Tibial nerve (tissue), 4 donors: ENCODE measurements at places on chromosomes 11 and 22. TPM values are rescaled to one million over a fixed set of nuclear protein-coding genes. Genes with fewer than 3 reads are reported as not detected.

DNA sequence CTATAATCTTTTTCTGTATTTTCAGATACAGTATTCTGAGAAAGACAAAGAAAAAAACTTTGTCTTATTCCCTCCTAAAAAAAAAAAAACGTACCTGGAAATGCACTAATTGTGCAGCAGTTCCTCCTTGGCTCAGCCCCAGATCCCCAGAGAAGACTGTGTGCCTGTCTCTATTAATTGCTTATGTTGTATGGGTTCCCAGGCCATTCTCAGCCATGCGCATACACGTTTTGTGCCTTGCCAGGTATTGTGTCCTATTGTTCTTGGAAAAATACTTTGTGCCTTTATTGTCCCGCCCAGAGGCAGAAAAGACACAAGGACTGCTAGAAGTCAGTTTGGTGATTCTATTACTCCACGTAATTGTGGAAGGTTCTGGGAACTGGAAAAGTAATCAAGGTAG is 91.2 kb downstream of the PIWIL4 start:
- H3K4me3 ChIP-seq = no peak overlapping the region
- no peak for DNase-seq
- no peaks in the 10 kb centered on the region for H3K4me1 ChIP-seq
- no peaks in the 10 kb centered on the region for H3K27me3 ChIP-seq
- no peaks in the 10 kb centered on the region for H3K36me3 ChIP-seq

DNA sequence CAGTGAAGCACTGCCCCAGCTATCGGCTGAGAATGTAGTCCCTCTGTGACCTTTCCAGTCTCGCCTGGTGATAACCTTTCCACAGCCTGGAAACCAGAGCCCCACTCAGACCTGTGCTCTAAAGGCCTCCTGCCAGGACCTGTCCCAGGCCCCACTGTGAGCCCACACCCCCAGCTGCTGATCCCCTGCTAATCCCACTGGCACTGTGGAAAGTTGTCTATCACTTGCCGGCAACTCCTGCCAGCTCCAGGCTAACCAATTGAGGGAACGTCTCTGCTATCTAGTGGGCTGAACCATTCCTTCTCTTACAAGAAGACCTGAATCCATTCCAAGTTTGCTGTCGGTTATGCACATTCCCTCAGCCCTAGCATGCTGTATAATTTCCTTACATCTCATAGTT is 328.2 kb downstream of the FAM181B start:
- no peak overlapping the region for H3K4me3 ChIP-seq
- no peaks in the 10 kb centered on the region for H3K36me3 ChIP-seq
- no peaks in the 10 kb centered on the region for H3K4me1 ChIP-seq
- no peak overlapping the region for H3K27ac ChIP-seq

- peaks cover 9% of the 10 kb centered on the region for H3K4me1 ChIP-seq
- H3K27ac ChIP-seq = no peak overlapping the region
- no peak for DNase-seq
- H3K27me3 ChIP-seq = no peaks in the 10 kb centered on the region
- no peak overlapping the region for H3K4me3 ChIP-seq
These were observed 77.6 kb downstream of the LUZP2 start for GRCh38 chr11:24574461-24574860.

SESN3 gene
- 106 TPM for total RNA-seq

- H3K27ac ChIP-seq = no peak overlapping the region
- H3K36me3 ChIP-seq = no peaks in the 10 kb centered on the region
- DNase-seq = no peak
- H3K27me3 ChIP-seq = no peaks in the 10 kb centered on the region
These were observed 50.2 kb downstream of the C22orf31 start for GRCh38 chr22:29011240-29012100.

ABTB2 gene
- 8.2 TPM for total RNA-seq

GP1BB gene
- 5.9 TPM for total RNA-seq

GRCh38 chr11:99682171-99682570 is 661.4 kb downstream of the CNTN5 start:
- H3K27me3 ChIP-seq = no peaks in the 10 kb centered on the region
- H3K36me3 ChIP-seq = no peaks in the 10 kb centered on the region
- H3K4me3 ChIP-seq = no peak overlapping the region
- H3K27ac ChIP-seq = no peak overlapping the region
- no peaks in the 10 kb centered on the region for H3K4me1 ChIP-seq

RAPSN gene
- 2.2 TPM for total RNA-seq

GRCh38 chr22:28075358-28075981 is 156.4 kb upstream of the PITPNB start:
- no peak overlapping the region for H3K4me3 ChIP-seq
- DNase-seq = peak; percentile 65

GRCh38 chr11:95256321-95256779 is 25.3 kb upstream of the SESN3 start:
- H3K27ac ChIP-seq = peak overlapping the region; percentile 45
- no peak overlapping the region for H3K4me3 ChIP-seq
- no peak for DNase-seq

- H3K27me3 ChIP-seq = no peaks in the 10 kb centered on the region
- no peak for DNase-seq
- no peak overlapping the region for H3K4me3 ChIP-seq
- no peaks in the 10 kb centered on the region for H3K4me1 ChIP-seq
- no peaks in the 10 kb centered on the region for H3K36me3 ChIP-seq
These were observed 69.9 kb downstream of the PTPRJ start for GRCh38 chr11:48050304-48050703.

GRCh38 chr11:128343135-128343514 is 244.2 kb downstream of the ETS1 start:
- no peak for DNase-seq
- no peaks in the 10 kb centered on the region for H3K27me3 ChIP-seq
- peaks cover 14% of the 10 kb centered on the region for H3K4me1 ChIP-seq
- H3K4me3 ChIP-seq = no peak overlapping the region

- no peaks in the 10 kb centered on the region for H3K36me3 ChIP-seq
- H3K4me3 ChIP-seq = no peak overlapping the region
- H3K27me3 ChIP-seq = no peaks in the 10 kb centered on the region
- H3K27ac ChIP-seq = no peak overlapping the region
- no peaks in the 10 kb centered on the region for H3K4me1 ChIP-seq
- DNase-seq = no peak
These were observed 33.1 kb downstream of the CEP295 start for GRCh38 chr11:93694557-93694956.

DNA sequence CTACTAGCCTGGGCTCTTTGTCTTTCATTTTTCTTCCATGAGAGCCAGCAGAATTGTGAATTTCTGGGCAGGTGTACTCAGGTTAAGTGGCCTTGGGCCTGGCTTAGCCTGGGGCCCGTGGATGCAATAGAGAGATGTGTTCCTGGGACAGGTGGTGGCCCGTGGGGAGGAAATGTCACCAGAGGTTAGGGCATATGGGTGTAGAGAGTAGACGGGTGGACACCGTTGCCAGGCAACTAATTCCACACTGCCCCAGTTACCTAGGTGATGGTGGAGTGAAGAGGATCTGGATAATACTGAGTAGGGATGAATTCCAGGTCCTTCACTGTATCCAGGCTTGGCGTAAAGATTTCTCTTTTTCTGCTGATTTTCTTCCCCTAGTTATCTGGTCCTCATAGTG is 175.0 kb downstream of the INSC start:
- no peaks in the 10 kb centered on the region for H3K36me3 ChIP-seq
- no peaks in the 10 kb centered on the region for H3K4me1 ChIP-seq
- H3K4me3 ChIP-seq = no peak overlapping the region
- H3K27me3 ChIP-seq = no peaks in the 10 kb centered on the region

DNA sequence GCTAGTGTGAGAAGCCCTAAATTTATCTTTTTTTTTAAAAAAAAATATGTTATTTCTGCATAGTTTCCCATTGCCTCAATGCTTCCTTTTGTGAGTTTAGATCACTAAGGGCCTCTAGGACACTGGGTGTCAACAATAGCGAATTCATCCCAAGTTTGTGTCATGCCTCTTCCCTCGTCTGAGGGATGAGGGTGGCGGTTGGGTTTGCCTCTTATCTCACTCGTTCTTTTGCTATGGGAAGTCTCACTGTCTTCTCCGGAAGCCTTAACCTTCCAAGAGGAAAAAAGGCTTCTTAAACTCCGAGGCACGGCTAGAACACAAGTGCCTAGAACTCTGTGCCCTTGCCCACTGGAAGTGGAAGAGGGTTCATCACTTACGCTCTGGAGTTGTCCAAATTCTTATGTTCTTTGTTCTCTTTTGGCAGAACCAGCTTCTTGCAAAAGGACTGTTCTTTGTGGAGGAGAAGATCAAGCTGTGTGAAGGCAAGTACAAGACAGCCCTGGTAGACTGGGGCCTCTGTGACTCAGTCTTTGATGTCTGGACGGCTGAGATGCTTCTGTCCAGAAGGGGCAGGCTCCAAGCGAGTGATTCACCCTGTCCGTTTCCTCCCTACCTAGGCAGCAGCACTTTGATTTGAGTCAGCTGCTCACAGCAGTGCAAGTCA is 78.5 kb downstream of the TRAF6 start:
- H3K27ac ChIP-seq = no peak overlapping the region
- DNase-seq = no peak
- no peaks in the 10 kb centered on the region for H3K27me3 ChIP-seq
- no peak overlapping the region for H3K4me3 ChIP-seq
- no peaks in the 10 kb centered on the region for H3K36me3 ChIP-seq

DNA sequence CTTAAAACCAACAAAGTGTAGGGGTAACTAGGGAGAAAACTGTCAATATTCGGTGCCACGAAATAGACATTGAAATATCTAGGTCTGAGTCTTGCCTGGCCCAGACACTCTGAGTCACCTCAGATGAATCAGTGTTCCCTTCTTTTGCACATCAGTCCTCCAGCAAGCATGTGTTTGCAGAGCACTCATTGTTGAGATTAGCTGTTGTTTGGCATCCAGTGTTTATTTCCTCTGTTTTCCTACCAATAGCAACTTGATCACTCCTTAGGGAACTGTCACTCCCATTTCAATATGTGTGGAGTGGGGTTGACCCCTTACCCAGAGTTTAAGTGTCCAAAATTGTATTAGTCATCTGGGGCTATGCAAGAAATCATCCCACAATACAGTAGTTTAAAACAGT is 4.7 kb upstream of the ASCC2 start:
- H3K27ac ChIP-seq = peak overlapping the region; percentile 9
- no peaks in the 10 kb centered on the region for H3K4me1 ChIP-seq
- no peak overlapping the region for H3K4me3 ChIP-seq
- no peaks in the 10 kb centered on the region for H3K27me3 ChIP-seq

GRCh38 chr11:3841426-3842350 is 929 bp upstream of the RHOG start:
- peak overlapping the region; percentile 88 for H3K27ac ChIP-seq
- DNase-seq = peak; percentile 67
- H3K4me1 ChIP-seq = peaks cover 18% of the 10 kb centered on the region
- peak overlapping the region; percentile 95 for H3K4me3 ChIP-seq

GRCh38 chr11:468493-468892 is 18.4 kb downstream of the PTDSS2 start:
- peaks cover 20% of the 10 kb centered on the region for H3K4me1 ChIP-seq
- no peaks in the 10 kb centered on the region for H3K36me3 ChIP-seq
- H3K4me3 ChIP-seq = no peak overlapping the region
- H3K27me3 ChIP-seq = no peaks in the 10 kb centered on the region
- H3K27ac ChIP-seq = peak overlapping the region; percentile 89

DNA sequence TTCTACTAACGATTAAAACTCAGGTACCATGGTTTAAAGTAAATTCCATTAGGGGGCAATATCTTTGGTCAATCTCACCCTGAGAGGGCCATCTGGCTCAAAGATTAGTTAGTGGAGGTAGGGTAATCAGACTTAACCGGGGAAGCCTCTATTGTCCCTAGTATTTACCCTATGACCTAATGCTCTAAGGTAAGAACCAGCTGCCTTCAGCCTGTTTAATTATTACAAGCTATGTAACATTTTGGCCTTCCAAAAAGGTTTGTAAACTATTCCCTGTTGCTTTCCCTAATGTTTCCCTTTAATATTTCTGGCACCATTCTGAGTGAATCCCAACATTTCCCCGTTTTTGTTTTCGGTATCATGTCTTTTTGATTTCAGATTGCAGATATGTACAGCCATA is 15.1 kb upstream of the GLYATL1 start:
- no peak for DNase-seq
- H3K4me3 ChIP-seq = no peak overlapping the region
- no peaks in the 10 kb centered on the region for H3K27me3 ChIP-seq
- H3K27ac ChIP-seq = no peak overlapping the region

APOA5 gene
- not detected for total RNA-seq

GRCh38 chr11:96267496-96268032 is 75.4 kb downstream of the MAML2 start:
- H3K4me3 ChIP-seq = no peak overlapping the region
- H3K27ac ChIP-seq = no peak overlapping the region
- H3K27me3 ChIP-seq = no peaks in the 10 kb centered on the region
- H3K36me3 ChIP-seq = peaks cover 9% of the 10 kb centered on the region
- H3K4me1 ChIP-seq = peaks cover 23% of the 10 kb centered on the region

DNA sequence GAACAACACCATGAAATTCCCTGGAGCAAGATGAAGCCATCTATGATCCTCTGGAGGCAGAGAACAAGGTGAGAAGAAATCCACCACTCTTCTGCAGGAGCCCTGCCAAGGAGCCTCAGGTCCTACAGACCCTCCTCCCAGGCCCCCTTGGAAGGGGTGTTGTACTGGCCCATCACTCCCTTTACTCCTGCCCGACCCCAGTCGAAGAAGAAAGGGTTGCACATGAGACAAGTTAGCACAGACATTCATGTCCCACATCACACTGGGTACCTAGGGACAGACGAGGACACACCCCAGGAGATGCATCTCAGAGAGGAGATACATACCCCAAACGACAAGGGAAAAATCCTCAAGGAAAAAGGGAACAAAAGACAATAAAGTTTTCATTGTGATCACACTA is 82.8 kb upstream of the NARS2 start:
- peaks cover 7% of the 10 kb centered on the region for H3K36me3 ChIP-seq
- no peak for DNase-seq
- H3K27ac ChIP-seq = no peak overlapping the region
- no peaks in the 10 kb centered on the region for H3K4me1 ChIP-seq
- no peaks in the 10 kb centered on the region for H3K27me3 ChIP-seq

GRCh38 chr11:65646958-65647701 is 9.2 kb downstream of the SIPA1 start:
- H3K4me3 ChIP-seq = no peak overlapping the region
- no peak for DNase-seq
- H3K27ac ChIP-seq = peak overlapping the region; percentile 63
- peaks cover 94% of the 10 kb centered on the region for H3K36me3 ChIP-seq
